ENCODE measurements at places on chromosomes 1 and 21.

DNA sequence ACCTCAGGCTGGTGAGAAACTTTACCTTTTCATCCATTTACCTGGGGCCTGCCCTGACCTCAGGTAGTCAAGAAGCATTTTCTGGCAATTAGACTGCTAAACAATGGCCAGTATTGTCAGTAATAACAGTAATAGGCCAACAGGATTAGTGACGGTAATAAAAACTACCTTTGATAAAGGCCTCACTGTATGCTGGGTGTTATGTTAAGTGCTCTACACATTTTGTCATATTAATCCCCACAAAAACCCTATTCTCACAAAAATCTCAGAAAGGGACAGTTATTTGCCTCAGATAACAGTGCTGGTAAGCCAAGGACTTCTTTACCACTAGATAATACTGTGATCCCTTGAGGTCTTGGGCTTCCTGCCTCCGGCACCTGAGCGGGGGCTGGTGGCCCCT is 191.4 kb downstream of the FOXD2 start:
- no peak for DNase-seq

DNA sequence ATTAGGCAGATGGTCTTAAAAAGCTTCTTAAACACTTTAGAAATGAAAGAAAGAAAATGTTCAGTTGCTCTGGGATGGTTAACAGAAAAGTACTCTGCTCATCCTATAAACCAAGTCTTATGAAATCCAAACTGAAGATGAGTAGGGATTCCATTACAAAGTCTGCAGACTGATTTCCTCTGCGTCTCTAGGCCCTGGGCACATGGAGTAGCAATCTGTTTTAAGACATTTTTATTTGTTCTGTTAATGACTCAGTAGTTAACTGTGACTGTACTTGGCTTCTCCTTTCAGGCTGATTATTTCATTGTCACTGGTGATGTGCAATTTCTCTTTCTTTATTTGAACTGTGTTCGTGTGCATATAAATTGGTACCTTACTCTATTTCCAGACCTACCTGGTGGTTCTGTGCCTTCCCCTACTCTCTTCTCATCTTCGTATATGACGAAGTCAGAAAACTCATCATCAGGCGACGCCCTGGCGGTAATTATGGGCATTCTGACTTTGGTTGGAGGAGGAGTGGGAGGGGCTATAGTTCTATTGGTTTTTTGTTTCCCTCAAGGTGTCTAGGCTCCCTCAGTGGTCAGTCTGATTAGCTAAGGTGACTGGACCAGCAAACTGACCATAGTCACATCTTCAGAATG is 30.6 kb downstream of the ATP1A1 start:
- DNase-seq = no peak

GRCh38 chr1:5572794-5573193 is 419.4 kb downstream of the NPHP4 start:
- no peak for DNase-seq

DNA sequence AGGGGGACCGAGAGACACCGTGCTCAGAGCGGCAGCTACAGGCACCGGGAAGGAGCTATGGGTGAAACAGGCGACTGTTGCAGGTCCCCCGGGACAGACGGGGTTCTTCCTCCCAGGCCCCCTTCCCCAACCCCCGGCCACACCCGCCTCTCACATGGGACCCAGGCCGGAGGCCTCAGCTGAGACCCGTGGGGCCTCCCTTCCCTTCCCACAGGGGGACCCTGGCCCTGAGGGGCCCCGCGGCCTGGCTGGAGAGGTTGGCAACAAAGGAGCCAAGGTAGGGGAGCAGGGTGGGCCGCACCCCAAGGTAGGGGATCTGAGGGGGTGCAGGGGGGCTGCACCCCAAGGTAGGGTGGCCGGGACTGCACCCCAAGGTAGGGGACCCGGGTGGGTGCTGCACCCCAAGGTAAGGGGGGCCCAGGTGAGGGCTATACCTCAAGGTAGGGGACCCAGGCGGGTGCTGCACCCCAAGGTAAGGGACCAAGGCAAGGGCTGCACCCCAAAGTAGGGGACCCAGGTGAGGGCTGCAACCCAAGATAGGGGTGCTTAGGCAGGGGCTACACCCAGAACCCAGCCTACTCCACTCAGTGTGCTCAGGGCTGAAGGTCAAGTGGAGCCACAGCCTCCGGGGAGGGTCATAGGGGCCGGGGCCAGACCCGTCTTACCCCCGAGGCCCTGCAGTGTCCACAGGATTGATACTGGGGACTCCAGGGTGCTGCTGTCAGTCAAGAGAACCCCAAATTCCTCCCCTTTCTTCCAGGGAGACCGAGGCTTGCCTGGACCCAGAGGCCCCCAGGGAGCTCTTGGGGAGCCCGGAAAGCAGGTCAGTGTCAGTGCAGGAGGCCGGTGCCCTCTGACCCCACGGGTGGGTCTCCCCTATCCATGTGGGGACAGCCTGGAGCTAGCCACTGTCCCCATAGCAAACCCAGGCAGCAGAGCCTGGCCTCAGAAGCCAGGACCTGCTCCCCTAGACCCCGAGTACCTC is 22.7 kb downstream of the COL6A2 start:
- DNase-seq = no peak

DNA sequence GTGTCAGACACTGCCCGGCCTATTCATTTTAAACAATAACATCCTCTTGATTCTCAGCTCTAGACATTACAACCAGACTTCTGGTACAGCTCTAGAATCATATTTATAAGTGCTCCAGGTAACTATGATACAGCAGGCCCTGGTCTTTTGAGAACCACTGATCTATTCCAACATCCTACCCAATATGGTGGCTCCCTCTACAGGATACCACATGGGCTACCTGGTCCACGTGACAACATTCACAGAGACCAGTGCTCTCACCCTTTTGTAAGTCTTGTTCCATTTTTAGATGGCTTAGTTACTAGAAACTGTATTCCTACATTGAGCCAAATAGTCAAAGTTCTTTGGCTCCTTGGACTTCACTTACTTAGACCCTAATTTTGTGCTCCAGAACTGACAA is 102.9 kb downstream of the PTPN14 start:
- no peak for DNase-seq

- DNase-seq = no peak
These were observed 7.1 kb upstream of the DUSP10 start for GRCh38 chr1:221748981-221749380.

GRCh38 chr1:226360106-226360746 is 47.7 kb downstream of the PARP1 start:
- no peak for DNase-seq

DNA sequence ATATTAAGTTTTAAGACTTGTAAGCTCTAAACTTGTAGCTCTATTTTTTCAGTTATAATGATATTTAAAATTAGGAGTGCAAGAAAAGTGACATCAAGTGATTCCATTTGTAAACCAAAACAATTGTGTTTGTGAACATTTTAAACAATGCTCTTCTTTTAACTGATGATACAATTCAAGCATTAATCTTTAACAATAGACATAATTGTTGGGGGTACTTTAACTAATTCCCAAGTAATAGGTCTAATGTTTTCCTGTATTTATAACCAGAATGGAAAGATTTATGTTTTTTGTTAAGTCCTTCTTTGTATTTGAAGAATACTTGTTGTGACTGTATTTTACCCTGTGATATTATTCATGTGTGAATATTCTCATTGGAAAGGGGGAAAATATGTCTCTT is 6.8 kb downstream of the ATG4C start:
- DNase-seq = no peak

DNA sequence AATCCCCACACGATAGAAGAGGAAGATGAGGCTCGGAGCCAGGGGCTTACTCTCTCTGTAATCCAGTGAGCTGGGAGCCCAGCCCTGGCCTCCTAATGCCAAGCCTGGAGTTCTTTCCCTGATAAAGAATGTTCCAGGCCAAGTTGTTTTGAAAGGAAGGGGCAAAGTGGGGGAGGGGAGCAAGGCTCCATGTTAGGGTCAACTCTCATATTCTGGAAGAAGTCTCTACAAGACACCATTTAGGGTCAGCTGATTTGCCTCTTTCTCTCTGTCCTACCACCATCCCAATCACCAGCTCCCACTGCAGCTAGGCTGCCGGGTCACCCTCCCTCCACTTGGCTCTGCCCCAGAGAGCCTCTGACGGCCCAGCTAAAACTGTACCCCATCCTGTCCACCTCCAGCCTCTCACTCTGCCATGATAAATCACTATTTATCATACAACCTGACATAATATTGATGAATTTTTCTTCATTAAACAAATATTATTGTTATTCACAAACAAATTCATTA is 95.0 kb downstream of the GLIS1 start:
- DNase-seq = no peak

Data from stimulated activated CD4-positive, alpha-beta T cell treated with anti-CD3 and anti-CD28 coated beads, Interleukin-12 subunit alpha, Interleukin-12 subunit beta, amount 100 ng/mL, for 48 hours (primary cell).